Brain (organoid and tissue), 16 donors: ENCODE measurements at places on chromosomes 4 and X.

DNA sequence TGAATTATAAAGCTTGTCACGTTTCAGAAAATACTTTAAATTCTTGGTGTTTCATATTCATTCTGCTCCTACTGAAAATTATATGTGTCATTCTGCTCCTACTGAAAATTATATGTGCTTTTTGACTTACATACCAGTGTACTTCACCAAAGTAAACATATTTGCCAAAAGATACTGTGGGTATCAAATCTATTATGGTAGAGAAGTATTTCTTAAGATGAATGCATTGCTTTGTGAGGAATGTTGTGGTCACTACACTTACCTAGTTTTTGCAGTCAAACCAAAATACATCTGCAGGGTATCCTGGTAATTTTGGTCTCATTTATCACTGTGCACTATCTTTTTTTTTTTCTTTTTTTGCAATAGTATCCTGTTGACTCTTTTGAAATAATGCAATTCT lies 287.7 kb upstream of the MAD2L1 start:
- no peak for DNase-seq

GRCh38 chrX:13293700-13294099 lies 26.2 kb downstream of the ATXN3L start:
- DNase-seq = no peak

DNA sequence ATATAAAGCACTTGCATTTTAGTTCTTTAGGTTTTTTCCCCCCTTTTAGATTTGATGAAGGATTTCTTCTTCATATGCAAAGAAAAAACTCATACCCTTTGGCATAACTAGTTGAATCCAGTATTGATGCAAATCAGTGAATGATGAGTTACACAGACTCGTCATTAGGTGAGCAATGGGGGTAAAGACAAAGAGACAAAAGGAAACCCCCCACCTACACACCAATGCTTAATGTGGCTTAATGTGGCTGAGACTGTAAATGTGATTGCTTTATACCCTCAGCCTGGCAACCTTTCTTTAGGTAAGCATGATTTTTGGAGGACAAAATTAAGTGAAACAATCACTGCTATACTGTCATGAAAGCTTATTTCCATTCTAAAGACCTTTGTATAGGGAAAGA lies 39.5 kb downstream of the CD40LG start:
- no peak for DNase-seq

DNA sequence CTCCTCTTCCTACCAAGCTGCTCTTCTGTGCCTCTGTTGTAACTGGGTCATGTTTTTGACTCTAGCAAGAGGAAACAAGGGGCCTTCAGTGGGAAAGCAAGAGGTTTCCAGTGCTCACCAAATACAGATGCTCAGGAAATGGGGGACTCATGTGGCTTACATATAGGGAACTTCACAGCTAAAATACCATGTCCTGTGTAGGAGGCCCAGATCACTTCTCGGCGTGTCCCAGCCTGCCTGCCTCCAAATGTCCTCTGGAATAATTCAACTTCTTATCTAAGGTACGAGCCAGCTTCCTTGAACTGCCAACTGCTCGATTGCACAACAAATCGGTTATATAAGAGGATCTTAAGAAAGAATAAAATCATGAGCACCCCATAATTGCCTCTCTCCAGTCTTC lies 161.3 kb downstream of the KIT start:
- DNase-seq = no peak

DNA sequence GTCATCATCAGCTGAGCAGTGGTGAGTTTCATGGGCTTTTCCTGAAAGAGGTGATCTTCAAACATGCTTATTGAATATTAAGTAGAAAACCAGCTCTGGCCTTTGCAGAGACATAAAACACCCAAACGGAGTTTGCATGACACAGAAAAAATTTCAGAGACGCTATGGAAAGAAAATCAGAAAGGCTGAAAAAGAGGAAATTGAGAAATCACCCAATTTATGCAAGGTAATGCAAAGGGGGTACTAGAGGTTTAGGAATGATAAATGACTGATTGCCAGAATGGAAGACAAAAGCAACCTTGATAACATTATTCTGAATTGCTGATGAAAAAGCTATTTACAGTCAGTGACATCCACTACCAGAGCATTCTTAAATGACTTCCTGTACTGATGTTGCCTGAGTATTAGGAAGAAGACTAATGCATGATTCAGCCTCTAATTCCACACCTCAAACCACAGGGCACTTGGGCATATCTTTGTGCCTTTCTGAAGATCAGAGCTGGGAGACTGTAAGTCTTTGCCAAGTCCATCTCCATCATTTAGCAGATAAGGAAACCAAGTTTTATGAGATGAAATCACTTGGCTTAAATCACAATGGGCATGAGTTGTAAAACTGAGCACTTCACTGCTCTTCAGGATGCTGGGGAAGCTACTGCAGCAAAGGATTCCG lies 565.7 kb downstream of the PPARGC1A start:
- no peak for DNase-seq

DNA sequence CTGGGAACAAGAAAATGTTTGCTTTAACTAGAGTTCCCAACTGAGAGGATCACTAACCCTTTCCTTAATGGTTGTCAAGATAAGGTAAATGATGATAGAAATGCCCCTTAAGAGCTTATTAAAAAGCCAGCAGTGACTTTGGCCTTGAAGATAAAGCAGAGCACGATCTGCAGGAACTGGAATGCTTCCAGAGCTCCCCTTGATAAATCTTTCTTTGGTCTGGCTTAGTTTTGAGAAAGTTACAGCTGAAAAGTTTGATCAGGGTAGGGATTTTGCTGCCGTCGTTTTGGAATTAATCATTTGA lies 64.0 kb downstream of the PTTG2 start:
- DNase-seq = no peak

- no peak for DNase-seq
Observed at GRCh38 chr4:178340468-178340867, 898.2 kb upstream of the AGA start.

DNA sequence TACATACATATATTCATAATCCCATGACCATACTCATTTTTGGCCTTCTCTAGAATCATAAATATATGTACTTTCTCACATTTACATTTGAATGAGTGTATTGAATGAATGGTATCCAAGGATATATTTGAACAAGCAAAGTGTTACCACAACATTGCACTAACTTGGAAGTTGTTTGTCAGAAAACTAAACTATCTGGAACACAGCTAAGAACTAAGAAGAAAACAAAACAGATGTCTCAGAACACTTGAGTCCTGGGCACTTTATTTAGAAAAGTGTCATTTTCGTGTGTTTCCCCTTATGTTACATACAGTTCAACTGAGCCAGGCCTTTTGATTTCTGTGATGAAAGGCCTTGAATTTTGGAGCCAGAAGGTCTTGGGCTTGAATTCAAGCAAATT lies 466.7 kb upstream of the FAT1 start:
- DNase-seq = no peak

- no peak for DNase-seq
Observed at GRCh38 chrX:23826653-23827052, 43.7 kb downstream of the SAT1 start.

GRCh38 chrX:153922932-153923857 lies 2.9 kb downstream of the ARHGAP4 start:
- DNase-seq = peak; percentile 52

GRCh38 chrX:6293716-6294115 lies 65.0 kb upstream of the NLGN4X start:
- DNase-seq = no peak

DNA sequence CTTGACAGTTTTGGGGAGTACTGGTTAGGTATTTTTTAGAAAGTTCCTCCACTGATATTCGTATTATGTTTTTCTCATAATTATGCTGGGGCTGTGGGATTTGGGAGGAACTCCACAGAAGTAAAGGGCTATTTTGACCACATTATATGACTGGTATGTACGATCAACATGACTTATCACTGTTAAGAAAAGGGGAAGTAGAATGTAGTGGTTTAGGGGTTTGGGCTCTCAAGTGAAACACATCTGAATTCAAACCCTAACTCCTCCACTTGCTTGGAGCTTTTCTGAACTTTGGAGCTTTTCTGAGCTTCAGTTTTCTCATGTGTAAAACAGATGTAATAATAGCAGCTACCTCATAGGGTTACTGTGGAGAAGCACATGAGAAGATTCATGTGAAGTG lies 96.4 kb upstream of the C1GALT1C1 start:
- no peak for DNase-seq
